ENCODE measurements at places on chromosomes 16 and 17.
A peak's percentile ranks its signal among the peaks of the same experiment; 100 is the strongest.

GRCh38 chr17:48074322-48075081 lies 26.3 kb downstream of the NFE2L1 start:
- peak; percentile 51 for DNase-seq

- no peak for DNase-seq
Observed at GRCh38 chr16:70359552-70359951, 12.8 kb downstream of the DDX19A start.

GRCh38 chr16:27310576-27311447 lies 3.0 kb upstream of the IL4R start:
- no peak for DNase-seq

DNA sequence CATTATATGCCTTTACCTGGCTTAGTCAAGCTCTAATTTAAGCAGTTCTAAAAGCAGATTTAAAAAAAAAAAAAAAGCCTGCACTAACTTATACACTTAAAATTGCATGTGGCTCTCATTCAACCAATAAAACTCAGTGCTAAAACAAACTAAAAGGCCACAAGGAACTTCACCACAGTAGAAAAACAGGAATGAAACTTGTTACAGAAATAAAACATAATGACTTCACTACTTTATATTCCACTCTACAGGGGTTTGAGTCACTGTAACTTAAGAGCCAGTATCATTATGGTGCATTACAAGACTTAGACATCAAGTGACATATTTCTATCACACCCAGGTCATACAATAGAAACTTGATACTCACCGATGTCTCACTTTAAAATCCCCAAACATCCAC lies 11.1 kb downstream of the CA10 start:
- DNase-seq: no peak

DNA sequence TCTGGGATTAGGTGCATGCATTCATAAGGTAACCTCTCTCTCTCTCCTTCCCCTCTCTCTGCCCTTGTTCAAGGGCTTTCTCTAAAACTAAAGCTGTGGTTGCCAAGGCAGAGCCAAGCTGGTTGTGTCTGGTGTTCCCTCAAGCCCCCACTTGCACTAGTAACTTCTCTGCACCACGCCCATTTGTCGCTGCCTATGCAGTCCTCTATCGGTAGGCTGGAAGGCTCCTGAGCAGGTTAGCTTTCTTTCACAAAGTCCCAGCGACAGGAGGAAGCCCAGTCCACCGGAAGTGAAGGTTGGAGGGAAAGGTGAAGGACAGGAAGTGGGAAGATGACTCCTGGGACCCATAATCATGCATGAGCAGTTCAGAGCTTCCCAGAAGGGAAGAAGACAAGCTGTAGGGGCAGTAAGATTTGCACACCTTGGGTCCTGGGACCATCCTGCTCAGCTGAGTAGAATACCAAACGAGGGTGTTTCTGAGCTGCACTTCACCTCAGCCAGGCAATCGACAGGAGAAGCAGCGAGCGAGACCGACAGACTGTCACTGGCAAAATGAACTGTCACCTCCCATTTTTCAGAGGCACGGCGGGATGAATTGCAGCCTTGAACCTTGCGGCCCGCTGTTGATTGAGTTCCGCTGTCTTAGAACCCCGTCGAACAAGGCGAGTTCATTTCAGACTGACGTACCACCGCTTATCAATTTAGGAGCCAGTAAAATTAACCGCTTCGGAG lies 14.7 kb upstream of the SKAP1 start:
- DNase-seq: no peak

- DNase-seq: no peak
Observed at GRCh38 chr17:69574257-69575197, 160.0 kb downstream of the MAP2K6 start.

DNA sequence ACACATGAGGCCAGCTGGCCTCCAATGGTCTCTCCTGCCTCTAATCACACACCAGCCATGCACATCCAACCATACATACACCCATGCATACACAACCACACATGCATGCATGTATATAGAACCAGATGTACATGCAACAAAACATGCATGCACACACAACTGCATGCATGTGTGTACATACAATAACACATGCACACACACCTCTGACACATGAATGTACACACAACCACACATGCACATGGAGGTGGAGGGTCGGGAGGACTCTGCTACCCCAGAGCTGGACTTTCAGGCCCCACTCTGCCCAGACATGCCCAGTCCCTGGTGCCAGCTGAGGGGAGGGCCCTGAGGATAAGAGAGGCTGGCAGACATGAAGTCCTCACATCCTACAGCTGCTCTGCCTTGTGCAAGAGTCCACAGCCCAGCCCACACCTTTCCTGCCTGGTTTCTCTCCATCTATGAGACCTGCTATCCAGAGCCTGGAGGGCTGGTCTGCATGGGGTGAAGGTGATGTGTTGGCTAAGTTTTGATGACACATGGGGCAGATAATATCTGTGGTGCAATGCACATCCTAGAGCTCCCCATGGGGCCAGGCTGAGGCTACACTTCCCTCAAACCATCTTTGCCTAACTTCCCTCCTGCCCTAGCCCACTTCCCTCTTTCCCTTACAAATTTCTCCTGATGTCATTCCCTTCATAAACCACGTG lies 50.9 kb upstream of the SDK2 start:
- no peak for DNase-seq

- DNase-seq: no peak
Observed at GRCh38 chr16:88202207-88202745, 180.5 kb upstream of the ZNF469 start.

DNA sequence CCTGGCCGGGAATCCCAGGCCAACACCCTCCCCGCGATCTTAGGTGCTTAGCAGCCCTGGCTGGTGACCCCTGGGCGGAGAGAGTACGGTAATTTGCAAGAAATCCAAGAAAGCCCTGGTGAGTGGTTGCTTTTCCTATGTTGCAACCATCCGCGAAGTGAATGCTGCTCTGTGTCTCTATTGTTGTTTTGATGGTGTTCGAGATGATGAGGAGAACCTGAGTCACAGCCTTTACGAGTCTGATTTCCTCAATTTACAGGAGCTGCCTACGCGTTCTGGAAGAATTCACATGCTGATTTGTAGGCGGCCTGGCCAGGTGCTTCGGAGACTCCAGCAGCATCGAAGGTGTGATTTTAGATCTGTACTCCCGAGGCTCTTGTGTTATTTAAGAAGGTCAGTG lies 63.3 kb downstream of the TMEM235 start:
- no peak for DNase-seq

- peak; percentile 65 for DNase-seq
Observed at GRCh38 chr17:13594762-13595598, 6.7 kb downstream of the HS3ST3A1 start.

GRCh38 chr16:70779361-70779760 lies 21.6 kb downstream of the VAC14 start:
- DNase-seq: no peak

DNA sequence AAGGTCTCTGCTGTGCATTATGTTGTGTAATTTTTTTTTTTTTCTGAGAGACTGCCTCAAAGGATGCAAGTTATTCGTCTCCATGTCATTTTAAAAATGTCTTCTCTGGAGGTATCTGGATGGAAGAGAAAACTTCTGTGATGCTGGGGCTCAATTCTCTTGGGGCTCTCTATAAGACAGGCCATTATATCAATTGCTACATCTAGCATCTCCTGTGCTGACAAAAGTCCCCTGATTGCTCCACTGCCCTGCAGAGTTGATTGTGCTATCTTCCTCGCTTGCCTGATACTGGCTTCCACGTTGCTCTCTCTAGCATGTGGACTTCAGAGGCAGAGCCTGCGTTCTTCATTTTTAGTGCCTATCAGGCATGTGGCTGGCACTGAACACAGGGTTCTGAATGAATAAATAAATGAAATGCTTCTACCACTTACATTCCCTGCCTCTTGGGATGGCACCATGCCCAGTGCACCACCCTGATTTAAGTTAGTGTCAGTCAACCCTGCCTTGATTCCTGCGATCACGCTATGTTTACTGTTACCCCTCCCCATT lies 1035.5 kb upstream of the EEF2KMT start:
- no peak for DNase-seq

- DNase-seq: no peak
Observed at GRCh38 chr17:63611354-63611753, 10.7 kb downstream of the TACO1 start.

DNA sequence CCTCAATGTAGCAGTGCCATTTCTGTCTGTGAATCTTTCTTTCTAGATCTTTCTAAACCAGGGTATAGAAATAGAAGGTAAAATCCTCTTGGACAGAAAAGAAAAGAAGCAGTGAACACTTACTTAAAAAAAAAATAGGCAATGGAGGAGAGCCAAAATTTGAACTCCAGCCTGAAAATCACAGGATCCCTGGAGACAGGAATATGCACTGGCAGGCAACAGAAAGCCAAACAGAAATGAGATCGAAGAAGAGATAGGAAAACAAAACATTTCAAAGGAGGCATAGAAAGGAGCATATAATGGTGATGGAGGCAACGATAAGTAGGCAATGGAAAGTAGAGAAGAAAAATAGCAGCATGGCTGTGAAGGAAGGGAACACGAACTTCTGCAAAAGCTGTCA lies 253.7 kb upstream of the HSBP1 start:
- no peak for DNase-seq

GRCh38 chr17:82963104-82963950 lies 116.1 kb upstream of the METRNL start:
- no peak for DNase-seq

- no peak for DNase-seq
Observed at GRCh38 chr16:87264634-87265033, 52.6 kb downstream of the C16orf95 start.

- no peak for DNase-seq
Observed at GRCh38 chr16:69564845-69565670, 708 bp upstream of the NFAT5 start.

DNA sequence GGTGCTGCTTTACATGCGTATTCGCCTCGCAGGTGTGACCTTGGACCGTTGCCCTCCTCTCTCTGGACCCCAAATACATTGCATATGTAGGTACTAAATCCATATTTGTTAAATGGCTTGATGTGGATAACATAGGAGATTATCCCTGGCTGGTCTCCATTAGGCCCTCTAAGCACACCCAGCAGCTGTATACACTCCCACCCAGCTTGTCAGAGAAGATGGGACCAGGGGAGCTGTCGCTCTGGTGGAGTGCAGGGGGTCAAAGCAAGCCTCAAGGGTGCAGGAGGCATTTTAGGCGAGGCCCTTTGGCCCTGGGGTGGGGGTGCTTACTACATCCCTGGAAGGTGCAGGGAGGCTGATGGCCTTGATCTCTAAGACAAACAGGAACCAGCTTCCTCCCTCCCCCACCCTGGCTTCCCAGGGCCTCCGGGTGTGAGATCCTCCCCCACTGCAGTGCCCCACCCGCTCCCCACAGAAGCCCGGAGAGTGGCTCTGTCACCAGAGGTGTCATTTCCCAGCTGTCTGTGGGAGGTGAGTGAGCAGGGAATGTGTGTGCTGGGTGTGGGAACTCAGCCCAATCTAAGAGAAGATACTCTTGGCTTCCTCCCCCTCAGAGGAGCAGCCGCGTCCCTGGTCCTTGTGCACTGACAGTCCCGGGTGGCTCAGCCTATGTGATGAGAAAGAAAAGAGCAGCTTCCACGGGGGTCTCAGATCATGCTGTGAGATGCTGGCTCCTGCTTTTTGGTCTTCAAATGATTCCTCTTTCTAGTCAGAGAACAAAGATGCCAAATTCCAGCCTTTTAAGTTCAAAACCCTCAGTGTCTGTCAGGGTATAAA lies 1.4 kb upstream of the VAMP2 start:
- DNase-seq: no peak

GRCh38 chr16:12798846-12799245 lies 4.8 kb downstream of the CPPED1 start:
- no peak for DNase-seq

- peak; percentile 52 for DNase-seq
Observed at GRCh38 chr17:27805520-27806146, 5.3 kb upstream of the NOS2 start.

- no peak for DNase-seq
Observed at GRCh38 chr16:77553130-77553529, 118.3 kb upstream of the ADAMTS18 start.

- no peak for DNase-seq
Observed at GRCh38 chr17:3571043-3571900, 13.7 kb upstream of the TRPV3 start.

- DNase-seq: no peak
Observed at GRCh38 chr17:259341-259976, 78.0 kb upstream of the DOC2B start.

GRCh38 chr16:49013727-49014080 lies 267.9 kb downstream of the CBLN1 start:
- no peak for DNase-seq

DNA sequence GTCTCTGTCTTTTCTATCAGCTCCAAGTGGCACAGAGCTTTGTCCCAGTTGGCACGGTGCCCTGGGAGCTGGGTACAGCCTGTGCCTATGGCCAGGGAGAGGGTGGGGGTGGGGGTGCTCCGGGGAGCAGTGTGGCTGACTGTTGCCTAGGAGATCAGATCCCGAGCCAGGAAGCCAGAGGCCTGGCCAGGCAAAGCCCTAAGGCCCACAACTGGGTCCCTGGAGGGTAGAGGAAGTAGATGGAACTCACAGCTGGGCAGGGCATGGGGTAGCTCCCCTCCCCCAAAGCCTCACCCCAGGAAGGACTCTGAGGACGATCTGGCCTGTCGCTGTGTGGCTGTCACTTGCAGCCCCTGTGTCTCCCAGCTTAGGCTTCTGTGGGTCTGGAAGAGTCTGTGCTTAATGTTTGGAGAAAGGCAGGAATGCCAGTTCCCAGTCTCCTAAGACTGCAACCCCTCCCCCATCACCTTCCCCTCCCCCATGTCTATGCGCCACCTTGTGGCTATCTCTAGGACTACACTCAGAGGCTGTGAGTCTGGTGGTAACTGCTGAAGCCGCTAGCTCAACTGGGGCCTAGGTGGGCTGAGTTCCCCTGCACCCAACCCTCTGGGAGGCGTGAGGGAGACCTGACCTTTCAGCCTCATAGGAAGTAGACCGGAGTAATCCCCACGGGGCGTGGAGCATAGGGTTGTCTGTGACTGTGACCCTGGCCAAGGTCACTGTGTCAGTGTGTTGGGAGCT lies 12.6 kb downstream of the THRA start:
- DNase-seq: peak; percentile 51

- DNase-seq: no peak
Observed at GRCh38 chr17:81416612-81417011, 21.4 kb downstream of the BAHCC1 start.

DNA sequence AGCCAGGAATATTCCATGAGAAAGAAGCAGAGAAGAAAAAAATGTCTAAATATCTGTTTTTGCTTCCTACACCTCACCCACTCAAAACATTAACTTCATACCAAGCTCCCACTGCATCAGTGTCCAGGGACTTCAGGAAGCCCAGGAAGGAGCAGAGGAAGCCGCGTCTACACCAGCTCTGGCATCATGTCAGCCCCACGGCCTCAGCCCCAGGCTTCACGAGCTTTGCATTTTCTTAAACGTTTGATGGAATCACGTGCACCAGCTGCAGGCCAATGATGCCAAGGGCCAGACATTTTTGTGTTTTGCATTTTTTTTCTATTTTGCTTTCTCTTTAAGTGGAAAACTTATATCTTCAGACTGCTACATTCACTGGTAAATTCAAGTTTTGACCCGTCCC lies 48.6 kb downstream of the CDRT4 start:
- no peak for DNase-seq

- no peak for DNase-seq
Observed at GRCh38 chr17:72077326-72077960, 43.4 kb upstream of the SOX9 start.

GRCh38 chr17:63598281-63598680 lies 2.4 kb upstream of the TACO1 start:
- no peak for DNase-seq

Data from stimulated activated CD4-positive, alpha-beta T cell treated with anti-CD3 and anti-CD28 coated beads, TNF-alpha, amount 100 ng/mL, for 1 hour (primary cell).